ENCODE measurements at places on chromosomes 4 and X.
A peak's percentile ranks its signal among the peaks of the same experiment; 100 is the strongest.

GRCh38 chrX:68999356-68999755, 165.9 kb downstream of the PJA1 start:
- DNase-seq = no peak

DNA sequence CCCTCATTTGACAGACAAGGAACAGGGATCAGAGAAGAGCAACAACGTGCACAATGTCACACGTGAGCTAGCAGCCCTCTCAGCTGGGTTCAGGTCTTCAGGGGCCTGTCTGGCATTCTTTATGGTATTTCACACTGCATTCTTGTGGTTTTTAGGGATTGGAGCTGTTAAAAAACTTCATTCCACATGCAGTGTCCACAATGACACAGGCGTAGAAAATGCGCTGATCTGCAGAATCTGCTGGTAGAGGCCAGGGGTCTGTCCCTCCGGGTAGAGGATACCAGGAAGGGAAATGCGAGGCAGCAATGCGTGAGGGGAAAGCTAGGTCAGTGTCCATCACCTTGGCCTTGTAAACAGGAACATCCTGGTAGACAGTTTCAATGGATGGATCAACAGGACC, 36.6 kb downstream of the MAP7D3 start:
- no peak for DNase-seq

DNA sequence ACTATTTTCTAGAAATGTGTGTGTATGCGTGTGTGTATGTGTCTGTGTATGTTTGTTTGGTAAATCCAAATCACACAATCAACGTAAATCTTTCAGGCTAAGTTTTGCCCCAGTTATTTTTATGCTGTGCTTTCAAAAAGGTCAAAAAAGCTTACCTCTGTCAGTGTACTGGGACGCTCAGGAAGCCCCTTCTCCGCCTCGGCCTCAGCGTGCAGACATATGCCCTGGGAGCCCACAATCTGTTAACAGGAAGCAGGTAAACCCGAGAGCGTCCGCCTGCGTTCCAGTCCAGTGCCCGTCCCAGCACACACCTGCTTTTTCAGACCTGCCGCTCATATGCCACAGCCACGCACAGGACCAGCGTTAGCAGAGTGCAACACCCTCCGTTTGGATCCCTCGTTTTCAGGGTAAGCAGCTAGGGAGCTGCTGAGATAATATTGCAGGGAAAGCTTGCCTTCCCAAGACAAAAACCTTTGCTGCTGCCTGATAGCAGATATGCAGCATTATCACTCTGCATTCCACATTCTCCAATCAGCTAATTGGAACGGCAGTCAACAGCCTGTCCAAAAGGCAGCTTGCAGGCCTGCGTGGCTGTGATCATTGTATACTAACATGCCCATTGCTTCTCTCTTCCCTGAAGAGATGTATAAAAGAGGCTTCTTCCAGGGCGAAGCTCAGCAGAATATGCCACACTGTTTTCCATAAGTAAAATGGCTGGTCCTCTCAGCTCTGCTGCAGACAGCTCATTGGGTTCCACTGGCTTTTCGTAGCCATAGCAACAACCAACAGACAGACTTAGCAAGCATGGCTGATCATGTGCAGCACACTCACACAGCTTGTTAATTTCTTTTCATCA, at the start of gene SORBS2:
Gene SORBS2, minus strand, starts transcription at position 686 of the 856 bp plus-strand sequence. CDS start 121,623 bp downstream, outside the sequence.
- peak; percentile 91 for DNase-seq

GRCh38 chrX:54181202-54181953, 1.7 kb downstream of the FAM120C start:
- no peak for DNase-seq

DNA sequence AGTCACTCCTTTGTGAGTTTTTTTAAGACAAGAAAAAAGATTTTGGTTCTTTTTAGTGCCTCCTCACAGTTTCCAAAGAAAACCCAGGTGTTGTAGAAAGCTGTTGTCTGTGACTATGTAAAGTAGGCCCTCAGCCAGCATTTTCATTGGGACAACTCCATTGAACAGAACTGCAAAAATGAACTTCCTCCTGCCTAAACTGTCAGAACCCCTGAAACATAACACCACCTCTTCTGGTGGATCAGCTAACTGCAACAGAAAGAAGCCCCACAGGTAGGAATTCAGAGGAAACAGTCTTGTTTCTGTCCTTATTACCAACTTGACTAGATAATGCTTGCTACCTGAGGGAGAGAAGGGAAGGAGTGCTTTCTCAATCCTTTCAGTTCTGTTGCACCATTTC, 3.4 kb upstream of the ATP11C start:
- DNase-seq = peak; percentile 6

- DNase-seq = no peak
These were observed 627 bp upstream of the HSD17B11 start for GRCh38 chr4:87391576-87392054.

GRCh38 chr4:16496501-16496900, 270.2 kb upstream of the TAPT1 start:
- no peak for DNase-seq

GRCh38 chrX:109533005-109533404, 3.6 kb upstream of the NXT2 start:
- no peak for DNase-seq

GRCh38 chr4:93384887-93385286, 443.7 kb upstream of the ATOH1 start:
- peak; percentile 4 for DNase-seq

- DNase-seq = no peak
These were observed 130.9 kb downstream of the AFAP1 start for GRCh38 chr4:7808752-7809151.

- DNase-seq = peak; percentile 71
These were observed 135.0 kb upstream of the TENT5D start for GRCh38 chrX:80285131-80285773.

DNA sequence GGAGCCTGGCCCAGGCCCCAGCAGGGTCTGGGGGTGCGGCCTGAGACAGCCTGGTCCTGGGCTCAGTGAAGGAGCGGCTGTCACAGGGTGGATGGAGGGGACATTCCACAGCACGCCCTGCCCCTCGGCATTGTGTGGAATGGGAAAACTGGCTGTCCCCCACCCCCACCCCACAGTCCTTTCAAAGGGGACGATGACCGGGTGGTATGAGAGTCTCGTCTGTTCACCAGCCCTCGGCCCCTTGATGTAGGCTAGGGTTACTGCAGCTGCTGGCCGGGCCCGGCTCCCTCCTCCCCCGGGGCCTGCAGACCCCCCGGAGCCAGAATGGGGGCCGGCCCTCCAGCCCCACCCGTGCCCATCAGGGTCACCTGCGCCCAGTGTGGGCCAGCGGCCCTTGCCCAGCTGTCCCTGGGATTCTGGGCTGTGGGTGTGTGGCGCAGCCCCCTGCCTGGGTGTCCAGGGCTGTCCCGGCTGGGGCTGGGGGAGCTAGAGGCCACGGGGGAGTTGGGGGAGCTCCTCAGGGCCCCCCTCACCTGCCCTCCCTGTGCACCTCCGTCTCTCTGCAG, 11.7 kb downstream of the FGFRL1 start:
- no peak for DNase-seq

- DNase-seq = no peak
These were observed 15.1 kb downstream of the MCUB start for GRCh38 chr4:109574931-109575804.

GRCh38 chr4:145307120-145307519, 126.7 kb upstream of the OTUD4 start:
- peak; percentile 0 for DNase-seq

GRCh38 chr4:31169846-31170245, 449.7 kb downstream of the PCDH7 start:
- no peak for DNase-seq

DNA sequence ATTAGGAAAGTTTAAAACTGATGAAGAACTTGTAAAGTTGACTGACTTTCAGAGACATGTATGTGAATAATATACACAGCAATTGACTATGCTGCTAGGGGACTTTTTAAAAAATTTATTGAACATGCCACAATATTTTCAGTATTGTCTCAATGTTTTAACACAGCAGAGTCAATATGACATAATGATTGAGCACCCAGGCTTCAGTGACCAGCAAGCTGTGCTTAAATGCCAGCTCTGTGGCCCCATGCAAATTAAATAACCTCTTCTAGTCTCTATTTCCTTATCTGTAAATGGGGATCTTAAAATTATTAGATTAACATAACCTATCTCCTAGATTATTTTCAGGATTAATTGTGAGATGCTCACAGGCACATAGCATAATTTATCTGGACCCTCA, 56.8 kb upstream of the TXK start:
- DNase-seq = no peak

All from DMS53 (cell line).